ENCODE measurements at places on chromosomes 1 and 21. TPM values are rescaled to one million over a fixed set of nuclear protein-coding genes. Genes with fewer than 3 reads are reported as not detected.

Gene H6PD
- 48.4 TPM for total RNA-seq

Gene PDZK1
- total RNA-seq, result 0.31 TPM

Gene CRYBG2
- total RNA-seq, result not detected

Gene LEPR
- total RNA-seq, result 14.2 TPM

Gene KCNN3
- 0.16 TPM for total RNA-seq

Gene C1orf167
- total RNA-seq, result not detected

Gene PSEN2
- 18.8 TPM for total RNA-seq

Gene BROX
- total RNA-seq, result 45.1 TPM

Gene AIRE
- total RNA-seq, result not detected

GRCh38 chr1:41135196-41135947 is 106.7 kb downstream of the SCMH1 start:
- no peak for DNase-seq

DNA sequence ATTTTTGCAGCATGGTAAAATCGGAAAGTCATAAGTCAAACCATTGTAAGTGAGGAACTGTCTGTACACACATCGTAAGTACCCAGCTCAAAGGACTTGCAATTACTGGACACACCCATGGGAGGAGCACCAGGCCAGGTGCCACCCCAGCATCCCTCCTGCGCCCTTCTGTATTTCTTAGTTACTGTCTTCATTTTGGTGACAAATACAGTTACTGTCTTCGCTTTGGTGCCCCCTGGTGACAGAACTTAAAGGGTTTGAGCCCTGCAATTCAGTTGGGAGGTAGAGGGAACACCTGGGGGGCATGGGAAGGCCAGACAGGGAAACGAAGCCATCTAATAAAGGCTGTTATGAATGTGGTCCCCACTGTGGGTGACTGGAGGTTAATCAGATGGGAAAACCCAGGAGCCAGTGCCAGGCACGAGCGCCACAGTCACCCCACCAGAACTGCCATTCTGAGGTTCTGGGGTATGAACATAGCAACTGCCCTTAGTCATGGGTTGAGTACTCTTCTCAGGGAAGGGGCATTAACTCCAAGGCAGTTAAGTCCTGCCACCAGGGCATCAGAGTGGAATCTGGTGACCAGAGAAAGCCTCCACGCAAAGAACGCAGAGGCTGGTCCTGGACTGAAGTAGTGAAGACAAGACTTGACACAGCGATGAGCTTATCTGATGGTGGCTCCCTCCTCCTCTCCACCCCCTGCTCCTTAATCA is 612.9 kb downstream of the PTPRU start:
- DNase-seq, result peak; percentile 71

DNA sequence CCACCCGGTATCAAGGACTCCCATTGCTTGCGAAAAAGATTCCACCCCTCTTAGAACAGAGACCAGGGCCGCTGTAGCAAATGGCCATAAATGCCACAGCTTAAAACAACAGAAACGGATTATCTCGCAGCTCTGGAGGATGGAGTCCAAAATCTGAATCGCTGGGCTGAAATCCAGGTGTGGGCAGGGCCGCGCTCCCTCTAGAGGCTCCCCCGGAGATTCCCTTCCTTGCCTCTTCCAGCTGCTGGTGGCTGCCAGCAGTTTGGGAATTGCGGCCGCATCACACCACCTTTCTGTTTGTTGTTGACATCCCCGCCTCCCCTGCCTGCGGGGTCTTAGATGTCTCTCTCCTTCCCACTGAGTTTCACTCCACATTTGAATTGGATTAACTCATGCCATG is 15.6 kb downstream of the PDE9A start:
- DNase-seq, result no peak

DNA sequence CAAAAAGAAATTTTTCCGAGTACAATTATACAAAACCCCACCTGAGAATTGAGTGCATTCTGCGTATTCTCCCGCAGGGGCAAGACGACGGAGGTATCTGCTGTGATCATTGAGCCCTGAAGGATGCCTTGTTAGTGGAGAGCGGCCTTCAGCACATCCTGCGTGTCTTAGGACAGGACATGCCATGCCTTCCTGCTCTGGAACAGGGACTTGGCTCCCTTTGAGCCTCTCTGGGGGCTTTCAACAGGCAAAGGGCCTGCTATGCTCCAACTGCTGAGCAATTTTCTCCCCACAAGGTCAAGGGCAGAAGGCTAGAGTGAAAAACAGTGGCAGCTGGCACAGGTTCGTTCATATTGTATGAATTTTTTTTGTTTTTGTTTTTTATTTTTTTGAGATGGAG is 52.4 kb downstream of the TOR1AIP2 start:
- DNase-seq, result peak; percentile 21

DNA sequence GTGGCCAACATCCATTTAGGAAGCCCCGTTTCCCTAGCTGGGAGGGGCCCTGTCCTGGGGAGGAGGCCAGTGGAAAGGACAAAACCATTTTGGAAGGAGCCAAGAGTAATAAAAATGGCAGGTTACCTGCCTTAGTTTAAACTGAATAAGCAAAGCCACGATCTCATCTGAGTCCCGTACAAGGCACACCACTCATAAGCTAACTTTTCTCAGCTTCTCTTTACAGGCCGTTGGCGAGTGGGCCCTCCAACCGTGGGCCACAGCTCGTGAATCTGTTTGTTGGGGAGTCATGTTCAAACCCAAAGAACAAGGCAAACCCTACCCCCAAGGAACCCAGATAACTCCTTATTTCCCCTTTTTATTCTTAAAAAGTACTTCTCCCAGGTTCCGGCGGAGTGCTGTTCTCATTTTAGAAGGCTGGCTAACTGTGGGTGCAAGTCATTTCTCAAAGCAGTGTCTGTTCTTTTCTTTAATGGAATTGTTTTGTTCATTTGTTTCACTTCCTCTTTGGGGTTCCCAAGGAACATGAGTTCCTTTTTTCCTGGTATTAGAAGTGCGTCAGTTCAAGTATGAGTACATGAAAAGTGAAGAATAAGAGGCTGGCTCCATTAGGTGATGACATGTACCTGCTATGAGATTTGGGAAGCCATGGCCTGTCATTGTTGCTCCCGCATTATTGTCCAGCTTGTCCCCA is 89.0 kb downstream of the PSMG1 start:
- no peak for DNase-seq

DNA sequence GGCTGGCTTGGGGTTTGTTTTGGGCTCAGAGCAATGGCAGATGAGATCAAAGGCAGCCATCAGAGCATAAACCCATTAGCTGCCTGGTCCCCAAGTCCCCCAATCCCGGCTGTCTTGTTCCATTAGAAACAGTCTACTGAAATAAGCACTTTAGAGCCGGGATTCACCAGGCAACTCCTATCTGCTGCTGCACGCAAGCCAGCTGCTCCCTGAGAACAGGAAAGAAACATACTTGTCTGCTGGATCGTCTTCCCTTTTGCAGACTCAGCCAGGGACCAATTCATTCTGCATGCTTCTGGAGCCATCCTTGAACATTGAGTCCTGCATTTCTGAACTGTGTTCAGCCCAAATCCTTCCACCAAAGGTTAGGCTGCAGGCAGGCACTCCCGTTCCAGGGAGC is 21.8 kb downstream of the RXRG start:
- DNase-seq, result no peak

DNA sequence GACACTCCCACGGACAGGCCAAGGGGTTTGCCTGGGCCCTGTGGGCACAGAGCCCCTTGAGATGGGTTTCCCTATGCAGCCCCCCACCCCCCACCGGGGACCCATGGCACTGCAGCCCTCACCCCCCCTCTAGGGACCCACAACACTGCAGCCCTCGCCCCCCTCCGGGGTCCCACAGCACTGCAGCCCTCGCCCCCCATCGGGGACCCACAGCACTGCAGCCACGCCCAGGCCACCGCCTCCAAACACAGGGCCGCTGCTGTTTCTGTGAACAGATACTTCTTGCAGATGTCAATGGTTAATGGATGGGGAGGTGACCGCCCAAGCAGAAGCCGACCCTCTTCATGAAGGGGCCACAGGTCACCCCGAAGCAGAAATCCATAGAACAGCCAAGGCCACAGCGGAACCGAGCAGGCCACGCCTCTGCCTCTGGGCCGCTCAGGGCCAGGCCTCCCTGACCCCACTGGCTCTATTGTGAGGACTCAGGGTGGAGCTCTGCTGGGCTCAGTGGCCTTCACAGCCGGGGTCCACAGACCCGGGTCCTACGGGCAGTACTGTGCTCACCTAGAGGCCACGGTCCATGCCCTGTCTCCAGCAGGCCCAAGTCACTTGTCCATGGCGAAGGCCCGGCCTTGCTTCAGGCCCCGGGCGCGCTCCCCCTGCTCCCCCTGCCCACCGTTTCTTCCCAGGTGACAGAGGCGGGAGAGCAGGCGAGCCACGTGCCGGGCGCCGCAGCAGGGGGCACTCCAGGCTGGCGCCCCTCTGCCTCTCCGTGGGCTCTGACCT is 4.1 kb upstream of the POFUT2 start:
- DNase-seq, result peak; percentile 84

DNA sequence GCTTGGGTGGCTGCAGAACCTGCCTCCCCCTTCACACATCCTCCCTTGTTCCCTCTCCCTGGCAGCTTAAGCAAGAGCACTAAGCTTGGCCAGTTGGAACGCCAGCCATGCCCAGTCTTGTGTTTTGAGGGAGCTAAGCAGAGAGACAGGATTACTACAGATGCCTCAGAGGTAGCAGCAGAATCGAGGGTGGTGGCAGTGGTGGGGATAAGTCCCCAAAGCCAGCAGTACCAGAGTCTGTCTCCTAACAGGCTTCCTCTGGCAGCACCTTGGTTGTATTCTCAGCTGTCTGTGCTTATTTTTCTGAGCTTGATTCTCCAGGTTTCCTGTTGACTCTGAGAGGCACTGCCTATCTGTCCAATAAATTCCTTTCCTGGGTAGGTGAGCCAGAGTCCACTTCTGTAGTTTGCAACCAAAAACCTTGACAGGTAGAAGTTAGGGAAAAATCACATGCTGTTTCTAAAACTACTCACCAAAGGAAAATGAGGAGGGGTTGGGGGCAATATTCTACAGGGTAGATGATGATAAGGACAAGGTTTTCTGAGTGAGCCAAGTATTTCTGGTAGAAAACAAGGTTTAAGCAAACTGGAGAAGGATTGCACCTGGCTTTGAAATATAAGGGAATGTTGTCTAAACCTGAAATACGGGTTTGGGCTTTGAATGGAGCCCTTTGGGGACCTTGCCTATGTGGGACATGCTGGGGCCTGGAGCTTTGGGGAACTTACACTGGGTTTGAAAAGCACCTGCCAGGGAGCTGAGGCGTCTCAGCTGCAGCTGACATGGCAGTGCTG is 100.8 kb downstream of the PBX1 start:
- no peak for DNase-seq

DNA sequence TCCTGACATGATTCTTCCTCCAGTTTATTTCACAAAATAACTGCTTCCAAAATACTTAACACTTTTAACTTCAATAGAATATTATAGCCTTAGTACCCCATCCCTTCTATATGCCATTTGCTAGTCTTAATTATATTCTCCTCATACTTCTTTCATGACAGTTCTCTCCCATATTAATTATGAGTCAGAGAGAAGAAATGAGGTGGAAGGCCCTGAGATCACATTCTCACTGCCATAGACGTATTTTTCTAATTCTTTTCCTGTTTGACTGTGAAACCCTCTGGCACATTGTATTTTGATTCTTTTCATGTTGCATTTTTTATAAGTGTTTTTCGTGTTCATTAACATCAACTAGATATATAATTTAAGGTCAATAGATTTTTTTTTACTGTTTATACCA is 88.4 kb downstream of the GTF2B start:
- DNase-seq, result no peak

GRCh38 chr1:156811168-156811567 is 5.5 kb downstream of the SH2D2A start:
- DNase-seq, result no peak

DNA sequence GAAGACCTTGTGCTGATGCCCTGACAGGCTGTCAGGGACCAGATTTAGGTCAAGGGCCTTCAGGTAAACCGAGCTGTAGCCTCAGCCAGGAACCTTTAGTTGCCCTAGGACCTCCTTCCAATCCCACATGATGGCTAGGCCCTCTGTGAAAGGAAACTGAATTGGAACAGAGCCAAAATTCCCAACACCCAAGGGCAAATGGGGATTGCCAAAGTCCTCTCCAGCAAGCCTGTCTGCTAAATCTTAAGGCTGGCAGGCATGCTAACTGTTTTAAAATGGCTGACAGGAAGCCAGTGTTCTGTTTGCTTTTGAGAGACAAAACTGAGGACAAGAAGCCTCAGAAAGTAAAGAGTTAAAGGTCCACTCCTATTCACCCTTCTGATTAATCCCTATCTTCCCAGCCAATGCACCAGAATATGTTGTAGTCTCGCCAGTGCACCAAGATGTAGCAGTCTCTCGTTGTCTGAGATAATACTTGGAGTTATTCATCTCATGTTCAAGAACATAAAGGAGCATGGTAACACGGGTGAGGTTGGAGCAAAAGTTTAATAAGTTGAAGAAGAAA is 35.1 kb downstream of the MSTO1 start:
- DNase-seq, result no peak

DNA sequence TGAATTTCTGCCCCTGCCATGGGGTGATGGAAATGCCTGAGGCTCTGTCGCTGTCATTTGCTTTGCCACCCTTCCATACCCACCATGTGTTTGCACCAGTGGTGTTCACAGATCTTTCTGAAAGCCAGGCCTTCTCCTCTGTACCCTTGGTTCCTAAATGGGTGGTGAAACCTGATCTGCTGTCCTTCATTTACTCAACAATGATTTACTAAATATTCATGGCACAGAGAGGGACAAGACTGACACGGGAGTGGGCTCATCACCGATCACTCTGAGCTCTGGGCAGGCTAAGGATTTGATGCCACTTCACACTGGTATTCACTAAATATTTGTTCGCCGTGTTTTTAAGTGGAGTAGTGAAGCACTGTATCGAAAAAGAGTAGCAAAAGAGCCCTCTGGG is 40.9 kb downstream of the LRRC8B start:
- DNase-seq, result no peak

DNA sequence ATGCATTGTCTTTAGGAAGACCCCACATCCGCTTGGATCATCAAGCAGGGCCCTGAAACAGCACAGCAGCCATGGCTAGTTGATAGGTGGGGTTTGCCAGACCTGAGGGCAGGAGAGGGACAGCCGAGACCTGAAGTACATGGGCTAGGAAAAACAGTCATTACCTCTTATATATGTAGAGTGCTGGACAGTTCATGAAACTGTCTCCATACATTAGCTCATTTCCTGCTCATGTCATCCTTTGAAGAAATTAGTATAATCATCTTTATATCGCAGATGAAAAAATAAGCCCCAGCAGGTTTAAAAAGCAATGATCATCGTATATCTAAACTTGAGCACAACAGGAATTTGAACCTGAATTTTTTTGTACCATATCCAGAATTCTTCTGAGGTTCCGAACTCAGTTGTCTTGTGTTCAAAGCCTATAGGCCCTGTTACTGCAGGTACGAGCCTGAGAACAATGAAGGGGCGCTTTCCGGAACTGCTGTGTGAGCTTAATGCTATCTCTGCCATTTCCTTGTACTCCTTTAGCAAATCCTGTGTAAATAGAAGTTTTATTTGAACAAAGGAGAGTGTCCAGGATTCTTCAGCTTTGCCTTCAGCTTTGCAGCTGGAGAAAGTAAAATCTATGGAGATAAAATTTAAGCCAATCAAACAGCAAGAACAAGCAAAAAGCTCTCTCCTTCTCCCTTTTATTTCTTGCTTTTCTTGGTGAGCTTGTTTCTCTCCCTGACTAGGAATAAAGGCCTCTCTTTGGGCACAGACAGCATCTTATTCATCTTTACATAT is 32.4 kb upstream of the DUSP10 start:
- no peak for DNase-seq
